ENCODE measurements at places on chromosomes 11 and 22. TPM values are rescaled to one million over a fixed set of nuclear protein-coding genes. Genes with fewer than 3 reads are reported as not detected.

- DNase-seq = no peak
Observed at GRCh38 chr11:2185324-2186085, 13.9 kb upstream of the TH start.

- DNase-seq = no peak
Observed at GRCh38 chr22:43734370-43735150, 77.5 kb downstream of the EFCAB6 start.

The SOX10 gene
- not detected for total RNA-seq

The RHOD gene
- 5.4 TPM for total RNA-seq

All from HFFc6 (cell line).